Activated naive CD4-positive, alpha-beta T cell treated with Interleukin-2 at 50 U/mL for 16 hours (primary cell): ENCODE measurements at places on chromosomes 12 and 14.

DNA sequence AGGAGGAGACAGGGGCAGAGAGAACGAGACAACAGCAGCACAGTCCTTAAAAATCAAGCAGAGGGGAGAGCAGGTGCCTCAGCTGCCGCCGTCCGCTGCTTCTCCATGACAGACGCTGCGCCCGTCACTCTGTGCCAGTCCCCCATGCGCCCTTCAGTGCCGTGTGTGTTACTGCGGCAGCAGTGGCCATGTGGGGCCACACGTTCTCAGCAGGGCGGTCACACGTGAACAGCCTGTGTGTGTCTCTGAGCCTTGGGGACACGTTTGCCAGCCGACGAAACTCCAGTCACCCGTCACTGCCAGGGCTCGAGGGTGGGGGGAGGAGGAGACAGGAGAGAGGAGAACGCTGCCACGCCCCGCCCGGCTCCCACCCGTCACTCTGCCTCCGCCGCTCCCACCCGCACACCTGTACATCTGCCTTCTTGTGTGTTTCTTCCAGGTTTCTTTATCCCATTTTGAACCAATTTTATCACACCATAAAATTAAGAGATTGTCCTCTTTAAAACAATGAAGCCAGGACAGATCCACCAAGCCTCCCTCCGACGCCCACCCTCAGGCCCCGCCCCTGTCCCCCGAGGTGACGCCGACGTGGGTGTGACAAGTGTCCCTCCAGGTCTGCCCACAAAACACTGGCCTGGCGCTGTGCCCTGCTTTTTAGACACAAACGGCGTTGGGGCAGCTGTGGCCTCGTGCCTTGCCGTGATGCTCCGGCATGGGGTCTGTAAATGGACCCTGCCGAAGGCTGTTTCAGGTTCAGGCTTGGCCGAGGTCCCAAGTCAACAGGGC, 58.2 kb downstream of the GALNT9 start:
- DNase-seq: no peak

DNA sequence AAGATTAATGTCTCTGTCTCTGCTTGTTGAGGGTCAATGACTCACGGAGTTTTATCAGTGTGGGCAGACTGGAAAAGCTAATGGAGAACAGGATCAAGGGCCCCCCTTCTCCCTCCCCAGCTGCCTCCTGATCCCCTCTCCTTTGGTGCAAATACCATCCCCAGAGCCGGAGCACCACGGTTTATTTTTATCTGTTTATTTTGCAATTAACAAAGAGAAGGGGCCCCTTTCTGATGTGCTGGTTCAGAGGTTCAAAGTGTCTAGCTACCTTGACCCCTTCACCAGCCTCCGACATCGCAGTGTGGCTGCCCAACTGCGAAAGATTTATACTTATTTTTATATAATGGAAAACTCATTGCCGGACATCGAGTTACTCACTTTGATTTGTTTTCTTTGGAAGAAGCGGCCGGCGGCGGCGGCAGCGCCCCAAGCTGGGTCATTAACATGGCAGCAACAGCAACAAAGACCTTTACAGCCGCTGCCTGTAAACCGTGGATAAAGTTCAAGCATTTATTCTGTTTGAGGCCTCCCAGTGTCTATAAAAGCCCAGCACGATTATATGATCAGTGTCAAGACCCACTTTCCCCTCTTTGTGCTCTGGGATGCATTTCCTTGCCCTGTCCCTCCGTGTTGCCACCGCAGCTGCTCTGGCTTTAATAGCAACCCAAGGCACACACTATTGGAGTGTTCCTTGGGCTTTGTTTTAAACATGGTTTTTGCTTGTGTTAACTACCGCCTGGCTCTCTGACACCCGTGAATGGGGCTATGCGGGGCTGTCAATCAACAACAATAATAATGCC, 47.4 kb upstream of the PARP11 start:
- DNase-seq: no peak

DNA sequence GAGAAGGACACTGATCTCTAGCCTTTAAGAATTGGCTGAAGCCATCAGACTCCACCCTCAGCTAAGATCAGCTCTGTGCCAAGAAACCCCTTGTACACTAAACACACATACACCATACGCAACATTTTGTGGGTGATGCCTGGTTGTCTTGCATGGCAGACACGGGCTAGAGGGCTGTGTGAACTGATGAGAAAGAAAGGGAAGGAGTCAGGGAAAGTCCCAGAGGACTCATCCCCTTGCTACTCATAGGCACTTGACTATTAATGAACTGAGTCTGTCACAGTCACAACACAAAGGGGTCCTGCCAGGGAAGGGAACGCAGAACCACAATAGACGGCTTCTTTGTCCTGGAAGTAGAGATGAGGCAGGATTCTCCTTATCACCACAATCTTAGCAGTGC, 80.8 kb downstream of the EMP1 start:
- no peak for DNase-seq

GRCh38 chr14:79036441-79036840, 866.3 kb downstream of the NRXN3 start:
- no peak for DNase-seq

DNA sequence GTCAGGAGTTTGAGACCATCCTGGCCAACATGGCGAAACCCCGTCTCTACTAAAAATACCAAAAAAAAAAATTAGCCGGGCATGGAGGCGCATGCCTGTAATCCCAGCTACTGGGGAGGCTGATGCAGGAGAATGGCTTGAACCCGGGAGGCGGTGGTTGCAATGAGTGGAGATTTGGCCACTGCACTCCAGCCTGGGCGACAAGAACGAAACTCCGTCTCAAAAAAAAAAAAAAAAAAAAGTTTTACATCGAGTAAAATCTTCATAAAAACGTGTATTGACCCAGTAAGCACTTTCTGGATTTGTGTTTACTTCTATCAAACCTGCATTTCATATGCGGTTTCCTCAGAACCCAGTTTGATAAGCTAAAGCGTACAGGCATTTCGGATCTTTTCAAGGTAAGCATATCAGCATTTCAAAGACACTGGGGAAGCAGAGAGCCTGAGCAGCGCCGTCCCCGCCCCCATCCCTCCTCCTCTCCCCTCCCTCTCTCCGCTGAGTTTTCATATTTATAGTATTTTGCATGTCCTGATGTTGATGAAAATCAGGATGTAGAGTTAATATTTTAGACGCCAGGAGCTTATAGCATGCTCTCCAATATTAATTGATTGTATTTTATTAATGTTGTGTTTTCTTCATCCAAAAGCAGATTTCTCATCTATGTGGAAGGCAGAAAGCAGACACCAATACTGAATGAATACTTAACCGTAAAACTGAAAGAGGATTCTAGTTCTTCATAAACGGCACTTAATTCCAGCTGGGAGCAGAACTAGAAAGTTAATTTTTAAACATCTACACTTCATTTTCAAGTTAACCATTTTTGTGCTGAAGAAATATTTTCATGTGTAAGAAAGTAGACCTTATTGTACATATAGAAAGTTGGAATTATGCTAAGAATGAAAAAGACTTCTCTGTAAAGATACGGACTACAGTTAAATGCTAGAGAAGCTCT, 9.2 kb upstream of the HIP1R start:
- no peak for DNase-seq
